ENCODE measurements at places on chromosomes 1 and 21. TPM values are rescaled to one million over a fixed set of nuclear protein-coding genes. Genes with fewer than 3 reads are reported as not detected.

- DNase-seq: peak; percentile 39
Measured at GRCh38 chr21:41477641-41478318, 30.2 kb downstream of the TMPRSS2 start.

ASCL5 gene
- total RNA-seq: not detected

ARHGAP29 gene
- 43.1 TPM for total RNA-seq

DNA sequence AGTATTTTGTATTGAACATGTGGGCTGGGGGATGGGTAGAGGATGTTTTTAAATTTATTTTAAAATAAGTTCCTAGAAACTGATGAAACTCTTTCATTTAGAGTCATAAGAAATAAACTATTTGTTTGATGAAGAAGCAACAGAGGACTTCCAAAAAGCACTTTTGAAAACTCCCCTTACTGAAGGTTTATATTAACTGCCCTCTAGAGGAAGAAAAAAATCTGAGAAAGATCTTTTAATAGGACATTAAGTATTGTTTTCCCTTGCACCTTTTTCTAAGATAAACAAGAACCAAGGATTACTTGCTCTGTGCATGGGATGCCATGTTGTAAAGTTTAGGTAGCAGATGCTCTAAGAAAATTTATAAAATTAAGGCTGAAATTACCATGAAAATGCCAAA lies 14.1 kb downstream of the DISP1 start:
- DNase-seq: no peak

DNA sequence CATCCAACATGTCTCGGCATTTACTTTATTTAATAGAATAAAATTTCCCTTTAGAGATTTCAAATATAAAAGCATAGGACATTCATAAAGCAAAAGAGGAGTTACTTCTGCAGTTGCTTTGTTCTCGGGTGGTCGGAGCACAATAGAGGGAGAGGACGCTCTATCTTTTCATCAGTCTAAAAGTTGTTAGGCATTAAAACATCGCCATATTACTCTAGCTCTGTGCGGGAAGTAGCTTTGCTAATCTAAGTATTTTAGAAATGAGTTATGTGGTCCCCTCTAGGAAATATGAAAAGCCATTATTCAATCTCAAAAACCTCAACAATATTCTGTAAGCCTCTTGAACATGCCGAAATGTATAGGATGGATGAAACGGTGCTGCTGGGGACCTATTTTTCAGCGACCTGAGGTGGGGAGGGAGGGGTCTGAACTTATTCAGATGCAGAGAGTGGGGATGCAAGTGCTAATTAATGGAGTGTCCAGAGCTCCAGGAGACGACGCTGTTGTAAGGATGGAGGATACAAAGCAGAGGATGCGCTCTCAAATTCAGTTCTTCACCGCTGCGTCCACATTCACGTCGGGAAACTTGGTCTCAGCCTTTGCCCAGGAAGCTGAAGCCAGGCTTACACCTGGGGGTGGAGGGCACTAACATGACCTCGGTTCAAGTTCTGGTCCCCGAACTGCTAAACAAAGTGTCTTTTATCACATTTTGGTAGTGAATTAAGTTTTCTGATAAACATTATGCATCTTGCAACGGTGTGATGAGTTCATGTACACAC lies 6.3 kb downstream of the CDKN2C start:
- peak; percentile 32 for DNase-seq

E2F2 gene
- total RNA-seq: 4.3 TPM

DNA sequence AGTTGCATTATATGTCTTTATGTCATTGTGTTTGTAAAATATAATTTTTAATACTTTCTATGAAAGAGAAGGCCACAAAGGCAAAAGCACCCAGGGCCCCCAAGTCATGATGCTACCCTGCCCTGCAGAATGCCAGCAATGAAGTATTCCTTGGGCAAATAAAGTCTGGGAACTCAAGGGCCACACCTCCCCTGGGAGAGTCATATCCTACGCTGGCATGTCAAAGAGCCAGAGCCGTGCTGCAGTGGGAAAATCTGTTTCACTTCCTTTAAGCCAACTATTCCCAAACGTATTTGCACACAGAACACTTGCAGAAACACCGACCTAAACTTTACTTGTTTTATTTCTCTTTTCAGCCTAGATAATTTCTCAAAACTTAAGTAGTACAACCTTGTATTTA lies 98.4 kb upstream of the KAZN start:
- peak; percentile 9 for DNase-seq

CCDC185 gene
- not detected for total RNA-seq

DNA sequence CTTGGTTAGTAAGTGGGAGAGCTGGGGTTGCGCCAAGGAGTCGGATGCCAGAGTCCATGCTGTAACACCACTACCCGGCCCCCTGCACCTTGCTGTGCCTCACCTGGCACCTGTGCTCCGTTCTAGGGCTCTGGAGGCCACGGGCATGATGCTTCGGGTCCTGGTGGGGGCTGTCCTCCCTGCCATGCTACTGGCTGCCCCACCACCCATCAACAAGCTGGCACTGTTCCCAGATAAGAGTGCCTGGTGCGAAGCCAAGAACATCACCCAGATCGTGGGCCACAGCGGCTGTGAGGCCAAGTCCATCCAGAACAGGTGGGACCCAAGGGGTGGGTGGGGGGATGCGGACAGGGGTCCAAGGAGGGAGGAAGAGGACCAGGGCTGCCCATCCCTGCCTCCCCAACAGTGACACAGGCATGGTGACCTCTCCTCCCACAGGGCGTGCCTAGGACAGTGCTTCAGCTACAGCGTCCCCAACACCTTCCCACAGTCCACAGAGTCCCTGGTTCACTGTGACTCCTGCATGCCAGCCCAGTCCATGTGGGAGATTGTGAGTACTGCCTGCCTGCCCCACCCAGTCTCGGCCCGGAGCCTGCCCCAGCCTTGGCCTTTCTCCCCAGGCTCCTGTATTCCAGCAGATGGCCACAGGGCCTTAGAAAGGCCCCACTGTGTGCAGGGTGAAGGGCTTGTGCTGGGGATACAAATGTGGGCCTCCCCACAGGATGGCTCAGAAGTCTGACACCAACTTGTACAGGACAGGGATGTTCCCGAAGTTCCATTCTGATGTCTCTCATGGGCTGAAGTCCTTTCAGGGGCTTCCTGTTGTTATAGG lies 9.6 kb upstream of the HTR6 start:
- DNase-seq: no peak

C1QA gene
- not detected for total RNA-seq

MX2 gene
- total RNA-seq: 0.17 TPM

PDZK1IP1 gene
- not detected for total RNA-seq

GRCh38 chr1:222443566-222443965 lies 104.3 kb downstream of the HHIPL2 start:
- no peak for DNase-seq

GRCh38 chr1:86991549-86992186 lies 77.2 kb downstream of the HS2ST1 start:
- no peak for DNase-seq

DNA sequence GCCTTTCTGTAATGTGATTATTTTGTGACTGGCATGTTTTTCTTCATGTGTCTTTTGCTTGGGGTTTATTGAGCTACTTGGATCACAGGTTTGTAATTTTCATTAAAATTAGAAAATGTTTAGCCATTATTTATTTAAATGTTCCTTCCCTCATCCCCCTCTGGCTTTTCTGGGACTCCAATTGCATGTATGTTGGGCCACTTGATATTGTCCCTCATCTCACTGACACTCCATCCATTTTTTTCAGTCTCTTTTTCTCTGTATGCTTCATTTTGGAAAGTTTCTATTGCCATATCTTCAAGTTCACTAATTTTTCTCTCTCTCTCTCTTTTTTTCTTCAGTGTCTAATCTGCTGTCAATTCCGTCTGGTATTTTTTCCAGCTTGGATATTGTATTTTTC lies 390.1 kb downstream of the PRDM2 start:
- DNase-seq: no peak

MPL gene
- total RNA-seq: not detected

OR2T2 gene
- total RNA-seq: not detected

GRCh38 chr1:64539781-64540218 lies 69.9 kb downstream of the CACHD1 start:
- no peak for DNase-seq

GRCh38 chr1:107867897-107868296 lies 97.1 kb downstream of the VAV3 start:
- no peak for DNase-seq

- DNase-seq: no peak
Measured at GRCh38 chr1:187490266-187490665, 661.5 kb downstream of the PLA2G4A start.

RIIAD1 gene
- total RNA-seq: not detected

DNA sequence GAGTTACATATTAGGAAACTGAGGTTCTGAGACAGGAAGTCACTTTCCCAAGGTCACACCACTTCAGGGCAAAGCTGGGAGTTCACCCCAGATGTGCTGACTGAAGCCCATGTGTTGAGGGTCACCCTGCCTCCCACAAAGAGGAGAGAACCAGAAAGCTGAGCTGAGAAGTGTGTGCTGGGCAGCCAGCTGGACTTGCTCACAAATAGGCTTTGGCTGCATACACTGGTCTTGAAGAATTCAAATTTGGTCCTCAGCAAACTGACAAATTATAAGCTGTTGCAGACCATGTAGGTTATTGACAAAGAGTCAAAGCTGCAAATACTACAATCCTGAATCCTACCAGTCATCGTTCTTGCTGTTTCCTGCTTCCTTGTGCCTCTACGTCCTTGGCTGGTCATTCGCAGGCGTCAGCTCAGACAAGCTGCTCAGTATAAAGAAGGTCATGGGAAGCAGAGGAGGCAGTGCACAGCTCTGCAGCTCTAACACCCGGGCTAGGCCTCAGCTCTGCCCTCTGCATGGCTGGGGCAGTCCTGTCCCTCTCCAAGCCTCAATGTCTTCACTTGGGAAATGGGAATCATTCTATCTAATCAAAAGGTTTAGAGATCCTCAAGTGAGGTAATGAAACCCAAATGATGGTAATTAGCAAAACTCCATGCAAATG lies 40.0 kb downstream of the CDCP2 start:
- DNase-seq: no peak

DNA sequence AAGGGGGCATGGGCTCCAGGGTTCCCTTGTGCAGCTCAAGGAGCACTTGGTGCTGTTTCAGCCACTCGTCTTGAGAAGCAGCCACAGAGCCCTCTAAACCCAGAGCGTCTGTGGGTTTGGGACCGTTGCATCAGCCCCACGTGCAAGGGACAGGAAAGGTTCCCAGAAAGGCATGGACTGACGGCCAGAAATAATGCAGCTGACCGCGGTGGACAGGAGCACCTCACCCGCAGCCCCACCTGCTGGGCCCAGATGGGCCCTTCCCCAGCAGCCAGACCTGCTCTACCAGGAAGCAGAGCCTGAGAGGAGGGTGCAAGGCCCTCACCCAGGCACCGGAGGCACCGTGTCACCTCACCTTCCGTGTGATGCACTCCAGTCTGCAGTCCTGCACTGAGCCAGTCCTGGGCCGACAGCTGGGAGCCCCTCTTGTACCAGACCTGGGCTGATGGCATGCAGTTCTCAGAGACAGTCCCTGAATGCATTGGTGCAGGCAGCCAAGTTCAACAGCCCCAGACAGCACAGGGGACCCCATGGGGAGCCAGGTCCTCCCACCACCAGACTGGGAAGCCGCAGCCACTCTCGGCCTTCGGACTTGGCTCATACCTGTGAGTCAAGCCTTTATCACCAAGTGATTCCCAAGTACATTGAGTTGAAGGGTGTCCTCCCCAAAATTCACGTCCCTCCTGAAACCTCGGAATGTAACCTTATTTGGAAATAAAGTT lies 4.8 kb upstream of the TFF3 start:
- DNase-seq: no peak

DNA sequence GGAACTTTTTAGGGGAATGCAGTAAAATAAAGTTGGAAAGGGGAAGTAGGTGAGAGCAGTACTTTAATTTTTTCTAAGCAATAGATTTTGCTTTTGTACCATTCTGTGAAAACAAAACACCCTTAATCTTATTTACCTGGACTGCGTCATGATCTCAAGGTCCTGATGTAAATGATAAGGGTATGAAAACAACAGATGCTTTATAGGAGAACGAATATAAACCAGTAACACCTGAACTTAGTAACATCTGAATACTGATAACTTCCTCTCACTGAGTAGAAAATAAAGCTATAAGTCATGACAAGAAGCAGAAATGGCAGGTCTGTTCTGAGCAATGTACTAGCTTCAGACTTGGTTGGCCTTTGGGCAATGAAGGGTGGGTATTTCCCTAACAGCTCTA lies 77.7 kb downstream of the GDAP2 start:
- no peak for DNase-seq

DNA sequence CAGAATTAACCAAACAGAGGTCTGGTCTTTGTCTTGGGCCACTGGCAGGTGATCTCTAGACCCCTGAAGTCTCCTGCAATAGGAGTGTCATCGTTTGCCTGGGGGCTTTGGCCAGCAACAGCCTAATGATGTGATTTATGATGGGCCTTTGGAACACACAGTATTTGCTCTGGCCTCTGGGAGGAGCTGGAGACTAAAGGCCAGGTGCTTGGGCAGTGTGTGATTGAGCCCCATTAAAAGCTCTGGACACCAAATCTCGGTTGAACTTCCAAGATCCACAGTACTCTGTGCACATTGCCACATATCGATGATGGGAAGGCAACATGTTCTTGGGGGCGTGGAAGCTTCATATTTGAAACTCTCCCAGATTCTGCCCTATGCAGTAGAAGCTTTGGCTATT lies 32.0 kb upstream of the TLR5 start:
- no peak for DNase-seq

- DNase-seq: no peak
Measured at GRCh38 chr1:30896905-30897304, 11.7 kb downstream of the SDC3 start.

GRCh38 chr21:29854795-29855194 lies 85.0 kb downstream of the GRIK1 start:
- no peak for DNase-seq

GRCh38 chr1:29876902-29877301 lies 640.6 kb downstream of the PTPRU start:
- no peak for DNase-seq

DIO1 gene
- not detected for total RNA-seq

- DNase-seq: no peak
Measured at GRCh38 chr1:66562561-66562960, 28.6 kb downstream of the SGIP1 start.

- DNase-seq: peak; percentile 89
Measured at GRCh38 chr1:47871799-47872353, 125.3 kb downstream of the TRABD2B start.

DNA sequence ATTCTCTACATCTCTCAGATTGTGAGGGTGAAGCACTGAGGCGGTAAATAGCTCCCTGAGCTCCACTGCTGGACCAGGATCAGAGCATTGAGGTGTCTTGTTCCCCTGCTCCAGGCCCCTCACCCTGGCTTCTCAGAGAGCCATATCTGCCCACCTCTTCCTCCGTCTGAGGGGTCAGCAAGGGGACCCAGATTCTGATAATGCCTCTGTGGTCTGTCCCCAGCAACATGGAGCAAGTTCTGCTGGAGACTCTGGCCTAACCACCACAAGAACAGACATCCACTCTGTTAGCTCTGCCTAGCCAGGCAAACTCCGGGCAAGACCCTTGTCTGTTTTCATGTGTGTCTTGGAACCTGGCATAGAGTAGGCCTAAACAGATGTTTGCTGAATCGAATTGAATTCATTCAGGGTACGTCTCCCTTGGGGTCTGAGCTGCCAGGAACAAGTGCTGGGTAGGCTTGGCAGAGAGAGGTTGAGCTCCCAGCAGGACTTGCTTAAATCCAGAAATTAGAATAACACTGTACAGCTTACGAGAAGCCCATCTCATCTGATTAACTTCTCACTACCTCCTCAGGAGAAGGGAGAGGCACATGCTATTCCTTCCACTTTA lies 2.3 kb downstream of the TRAF5 start:
- no peak for DNase-seq

WDR47 gene
- total RNA-seq: 9.2 TPM

Data from HT1080 (cell line).